ENCODE measurements at places on chromosomes 1 and 21.

GRCh38 chr1:228243093-228243492 is 35.2 kb downstream of the OBSCN start:
- DNase-seq: no peak

DNA sequence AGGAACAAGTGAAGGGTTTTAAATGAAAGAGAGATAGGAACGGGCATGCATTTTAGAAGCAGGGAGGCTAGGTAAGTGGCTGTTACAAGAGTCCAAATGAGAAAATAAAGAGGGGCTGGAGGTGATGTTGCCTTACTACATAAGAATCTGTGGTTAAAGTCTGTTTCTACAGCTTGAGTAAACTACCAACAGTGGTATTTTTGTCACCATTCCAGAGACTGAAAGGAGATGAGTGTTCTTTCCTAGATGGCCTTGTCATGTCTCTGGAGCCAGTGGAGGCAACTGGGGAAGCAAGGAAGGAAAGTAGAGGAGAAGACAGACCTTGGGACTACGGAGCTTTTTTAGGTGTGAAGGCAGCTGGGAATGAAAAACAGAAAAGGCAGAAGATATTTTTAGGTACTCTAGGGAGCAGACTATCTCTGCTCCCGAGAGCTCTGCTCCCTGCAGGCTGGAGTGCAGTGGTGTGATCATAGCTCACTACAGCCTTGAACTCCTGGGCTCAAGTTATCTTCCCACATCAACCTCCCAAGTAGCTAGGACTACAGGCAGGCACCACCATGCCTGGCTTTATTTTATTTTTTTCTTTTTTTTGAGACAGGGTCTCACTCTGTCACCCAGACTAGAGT is 12.2 kb downstream of the HDAC1 start:
- DNase-seq: no peak

GRCh38 chr1:38568061-38568857 is 291.3 kb downstream of the RRAGC start:
- DNase-seq: no peak

- peak; percentile 21 for DNase-seq
These were observed 43.2 kb downstream of the ZSCAN20 start for GRCh38 chr1:33515607-33516006.

GRCh38 chr21:41808094-41808493 is 41.2 kb upstream of the RIPK4 start:
- DNase-seq: no peak

GRCh38 chr1:212106286-212106792 is 70.8 kb downstream of the DTL start:
- no peak for DNase-seq

DNA sequence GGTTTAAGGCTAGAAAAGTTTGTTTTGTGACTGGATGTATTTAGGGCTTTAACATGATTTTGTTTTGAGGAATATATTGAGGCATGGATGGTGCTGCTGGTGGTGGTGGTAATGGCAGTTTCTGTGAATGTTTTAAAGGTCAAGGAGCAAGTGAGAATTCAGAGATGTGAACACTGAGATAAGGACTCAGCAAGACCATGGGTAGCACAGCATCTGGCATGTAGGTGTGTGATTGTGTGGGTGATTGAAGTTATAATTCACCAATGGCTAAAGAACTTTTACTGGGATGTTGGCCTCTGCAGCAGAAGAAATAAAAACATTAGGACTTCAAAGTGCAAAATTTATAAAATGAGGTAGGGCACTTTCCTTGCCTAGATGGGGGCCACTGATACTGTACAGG is 65.9 kb downstream of the MACF1 start:
- DNase-seq: no peak

GRCh38 chr1:151189637-151190445 is at the start of gene VPS72:
VPS72 (minus strand) TSS chr1:151190197; CDS start chr1:151190121, 76 bp downstream.
- peak; percentile 96 for DNase-seq

DNA sequence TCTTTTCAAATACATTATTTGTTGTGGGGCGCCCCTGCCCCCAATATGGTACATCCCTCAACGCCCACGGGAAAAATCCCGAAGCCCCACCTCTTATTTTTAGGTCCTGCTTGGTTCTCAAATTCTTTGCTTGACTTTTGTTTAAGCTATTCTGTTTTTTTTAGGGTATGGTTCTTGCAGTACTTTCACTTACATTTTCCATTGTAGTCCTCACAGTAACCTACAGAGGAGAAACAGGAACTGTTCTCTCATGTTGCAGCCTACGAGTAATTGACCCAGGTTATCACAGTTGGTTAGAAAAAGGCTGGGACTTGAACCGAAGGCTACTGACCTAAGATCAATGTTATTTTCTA is 697 bp upstream of the C21orf91 start:
- DNase-seq: no peak

- no peak for DNase-seq
These were observed 162.7 kb downstream of the HMCN1 start for GRCh38 chr1:185896863-185897262.

DNA sequence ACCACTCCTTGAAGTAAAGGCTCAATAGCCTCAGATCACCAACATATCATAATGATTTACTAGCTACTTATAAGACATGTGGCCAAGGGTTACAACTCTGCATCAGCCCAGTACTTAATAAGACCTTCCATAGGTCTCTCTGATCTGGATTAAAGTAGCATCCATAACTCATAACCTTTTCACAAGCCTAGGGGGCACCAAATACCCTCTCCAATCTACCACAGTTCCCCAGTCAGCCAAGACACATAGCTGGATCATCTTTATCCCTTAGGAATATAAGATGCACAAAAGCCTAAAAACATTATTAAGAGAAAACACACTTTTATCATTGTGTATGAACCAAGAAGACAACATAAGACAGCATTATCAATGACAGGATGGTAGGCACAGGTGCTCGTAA is 22.1 kb downstream of the SSX2IP start:
- DNase-seq: no peak

- DNase-seq: peak; percentile 61
These were observed 91.6 kb downstream of the GALNT2 start for GRCh38 chr1:230158415-230159291.

DNA sequence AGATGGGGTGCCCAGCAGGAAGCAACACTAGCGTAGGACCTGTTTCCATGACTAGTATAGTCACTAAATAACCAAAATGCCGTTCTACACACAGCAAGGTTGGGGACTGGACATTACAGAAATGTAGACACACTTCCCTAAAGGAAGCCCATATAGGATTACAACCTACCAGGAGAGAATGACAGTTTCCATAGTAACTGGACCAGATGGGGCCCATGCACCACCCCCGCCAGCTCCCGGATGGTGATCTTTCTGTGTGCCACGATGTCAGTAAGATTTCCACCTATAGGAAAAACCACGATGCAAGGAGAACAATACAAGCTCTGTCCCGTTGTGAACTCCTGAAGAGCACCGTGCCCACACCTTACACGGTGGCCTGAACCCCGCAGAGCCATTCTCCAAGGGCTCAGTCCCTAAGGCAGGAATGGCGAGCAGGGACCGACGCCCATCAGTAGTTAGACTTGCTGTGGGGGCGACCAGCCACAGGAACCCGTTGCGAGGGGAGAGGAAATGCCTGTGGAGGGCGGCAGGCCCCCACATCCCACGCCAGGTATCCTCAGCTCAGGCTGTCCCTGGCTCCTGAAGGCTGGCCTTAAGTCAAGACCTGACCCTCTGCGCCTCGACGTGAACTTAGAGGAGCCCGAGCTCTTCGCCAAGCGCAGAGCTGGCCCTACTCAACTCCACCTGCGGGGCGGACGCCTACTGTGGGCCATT is 13.6 kb upstream of the CEP85 start:
- DNase-seq: no peak

- no peak for DNase-seq
These were observed 252.1 kb downstream of the PRDM2 start for GRCh38 chr1:13951793-13952751.

DNA sequence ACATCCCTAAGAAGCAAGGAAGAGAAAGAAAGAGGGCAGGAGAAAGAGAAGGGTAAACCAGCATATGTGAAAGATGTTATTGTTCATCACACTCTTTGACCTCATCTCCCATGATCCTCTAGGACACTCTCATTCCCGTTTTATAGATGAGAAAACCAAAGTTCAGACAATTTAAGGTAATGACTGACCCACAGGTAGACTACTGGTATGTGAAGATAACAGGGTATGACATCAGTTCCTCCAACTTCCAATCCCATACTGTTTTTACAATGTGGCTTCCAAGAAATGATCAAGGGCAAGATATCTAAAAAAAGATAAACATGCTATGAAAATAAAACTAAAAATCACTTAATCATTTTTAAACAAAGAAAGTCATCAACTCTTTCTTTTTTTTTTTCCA is 95.2 kb upstream of the TNFSF4 start:
- DNase-seq: no peak

GRCh38 chr1:9235096-9235459 is 504 bp downstream of the H6PD start:
- DNase-seq: peak; percentile 64

GRCh38 chr1:153493343-153493960 is 33.0 kb upstream of the S100A7 start:
- no peak for DNase-seq

DNA sequence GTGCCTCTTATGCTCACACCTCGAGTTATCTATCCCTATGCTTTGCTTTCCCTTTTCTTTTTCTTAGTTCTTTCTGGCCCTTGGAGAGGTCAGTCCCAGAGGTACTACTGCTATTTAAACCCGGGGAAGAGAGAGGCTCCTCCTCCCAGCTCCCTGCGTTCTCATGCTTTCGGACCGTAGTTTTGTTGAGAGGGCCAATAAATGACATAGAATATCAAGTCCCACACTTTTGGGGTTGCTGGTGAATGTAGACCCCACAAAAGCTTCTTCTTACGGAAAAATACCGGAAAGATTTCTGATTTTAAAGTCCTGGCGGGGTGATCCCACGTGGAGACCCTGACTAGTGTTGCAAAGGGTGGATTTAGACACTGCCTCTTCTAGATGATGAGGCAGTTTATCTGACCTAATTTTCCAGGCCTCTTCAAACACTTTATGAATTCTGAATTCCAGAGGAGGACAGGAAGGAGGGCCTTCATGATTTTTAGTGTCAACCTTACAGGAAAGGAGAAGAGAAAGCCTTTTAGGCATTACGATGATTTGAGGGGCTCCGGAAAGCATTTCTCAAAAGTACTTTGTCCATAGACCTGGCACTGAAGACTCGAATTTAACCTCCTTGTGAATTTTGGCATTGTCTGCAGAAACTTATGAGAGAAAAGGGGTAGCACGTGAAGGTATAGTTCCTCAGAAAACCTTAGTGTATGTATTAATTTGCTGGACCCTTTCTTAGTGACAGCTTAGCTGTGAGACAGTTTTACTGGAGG is 694 bp downstream of the TMEM167B start:
- no peak for DNase-seq

DNA sequence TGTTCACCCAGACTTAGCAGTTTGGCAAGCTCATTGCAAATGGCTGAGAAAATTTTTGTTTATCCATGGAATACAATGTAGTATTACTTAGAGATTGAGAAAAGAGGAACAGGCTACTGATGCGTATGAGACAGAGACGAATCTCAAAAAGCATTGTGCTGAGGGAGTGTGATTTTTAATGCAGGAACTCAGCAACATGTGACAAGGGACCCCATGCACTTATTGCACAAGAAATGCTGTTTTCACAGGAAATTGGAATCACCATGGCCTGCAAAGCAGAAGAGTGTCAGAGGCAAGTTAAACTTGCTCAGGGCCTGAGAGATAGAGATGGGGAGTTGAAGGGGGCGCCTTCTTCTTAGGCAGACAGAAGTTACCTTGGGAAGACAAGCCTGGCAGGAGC is 32.6 kb upstream of the TLR5 start:
- DNase-seq: no peak

- no peak for DNase-seq
These were observed 17.3 kb upstream of the TNFSF4 start for GRCh38 chr1:173224280-173224892.

DNA sequence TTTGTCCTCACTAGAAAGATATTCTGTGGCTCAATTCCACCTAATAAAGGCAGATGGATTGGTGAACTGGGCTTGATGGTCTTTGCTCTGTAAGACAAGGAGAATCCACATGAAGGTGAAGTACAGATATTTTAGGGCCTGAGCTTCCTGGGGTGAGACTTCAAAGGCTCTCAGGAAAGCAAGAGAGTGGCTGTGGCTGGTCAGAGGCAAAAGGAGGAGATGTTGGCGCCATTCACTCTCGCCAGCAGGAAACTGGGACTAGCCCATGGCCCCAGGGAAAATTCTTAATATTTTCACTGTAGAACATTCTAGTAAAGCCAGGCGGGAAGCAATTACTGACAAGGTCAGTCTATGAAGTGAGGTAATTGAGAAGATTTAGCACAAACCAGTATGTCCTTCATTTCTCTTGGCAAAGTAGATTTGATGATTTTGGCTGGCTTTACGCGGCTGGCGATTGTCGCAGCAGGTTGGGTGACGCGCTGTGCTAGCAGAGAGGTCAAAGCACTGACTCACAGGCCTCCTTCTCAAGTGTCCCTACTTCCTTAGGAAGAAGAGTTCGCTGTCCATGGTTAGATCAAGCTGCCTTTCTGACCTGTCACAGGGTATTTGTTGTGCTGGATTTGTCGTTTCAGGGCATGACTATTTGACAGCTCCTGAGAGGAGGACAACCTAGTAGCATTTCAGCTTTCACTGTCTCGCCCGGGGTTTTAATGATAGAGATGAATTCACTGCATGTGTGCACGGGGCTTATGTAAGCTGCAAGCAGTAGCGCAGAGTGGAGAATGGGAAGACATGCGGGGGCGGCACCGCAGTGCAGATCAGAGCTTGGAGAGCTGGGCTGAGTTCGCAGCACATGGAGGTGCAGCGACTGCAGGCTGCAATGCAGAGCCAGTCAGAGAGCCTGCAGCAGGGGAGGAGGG is 32.7 kb downstream of the XCL1 start:
- DNase-seq: peak; percentile 60

DNA sequence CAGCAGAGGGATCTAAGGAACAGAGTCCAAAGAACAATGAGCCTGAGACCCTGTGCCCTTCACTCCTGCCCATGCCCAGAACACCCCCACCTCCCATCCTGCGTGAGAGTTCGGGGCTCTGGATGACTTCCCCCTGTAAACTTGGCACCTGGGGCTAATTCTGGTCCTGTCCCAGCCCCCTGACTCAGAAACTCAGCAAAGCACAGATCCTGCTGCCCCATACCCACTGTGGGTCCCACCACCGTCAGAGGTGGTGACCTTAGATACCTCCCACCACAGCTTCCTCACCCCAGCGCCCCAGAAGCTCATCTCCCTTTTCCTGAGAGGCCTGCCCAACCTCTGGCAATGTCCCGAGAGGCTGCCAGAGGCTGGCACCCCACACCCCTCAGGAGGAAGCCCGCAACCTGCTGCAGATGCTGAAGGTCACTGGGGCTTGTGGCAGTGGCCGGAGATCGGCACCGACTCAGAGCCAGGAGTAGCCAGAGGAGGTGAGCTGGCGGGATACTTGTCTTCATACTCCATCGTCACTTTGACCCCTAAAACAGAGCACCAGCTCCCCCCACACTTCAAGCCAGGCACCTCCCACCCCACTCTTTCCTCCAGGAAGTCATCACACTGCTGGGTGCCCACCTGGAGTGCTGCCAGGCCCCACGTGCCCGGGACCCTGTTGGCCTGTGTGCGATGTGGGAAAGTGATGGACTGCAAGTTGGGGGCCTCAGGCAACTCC is 111.6 kb upstream of the IFFO2 start:
- no peak for DNase-seq

GRCh38 chr21:35637431-35637830 is 422.9 kb downstream of the SETD4 start:
- DNase-seq: no peak

- DNase-seq: no peak
These were observed 24.9 kb downstream of the LHX9 start for GRCh38 chr1:197942042-197942441.
